ENCODE measurements at places on chromosomes 11 and 22.
A peak's percentile ranks its signal among the peaks of the same experiment; 100 is the strongest.

DNA sequence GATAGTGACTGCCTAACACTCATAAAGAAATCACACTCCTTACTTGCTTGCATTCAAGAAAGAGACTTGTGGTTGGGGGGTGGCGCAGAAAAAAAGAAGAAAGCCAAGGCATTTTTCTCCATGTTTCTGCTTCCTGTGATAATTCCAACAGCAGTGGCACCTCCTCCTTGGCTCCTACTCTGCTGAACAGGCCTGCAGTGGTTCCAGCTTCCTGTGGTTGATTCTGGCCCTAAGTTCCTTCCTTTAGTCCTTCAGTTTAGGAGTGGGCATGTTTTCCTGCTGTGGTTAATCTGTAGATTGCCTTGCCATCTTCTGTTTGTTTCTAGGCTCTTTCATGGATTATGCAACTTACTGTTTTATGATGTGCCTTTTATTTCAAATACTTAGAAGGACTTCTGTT is 940.4 kb downstream of the DLG2 start:
- no peak for DNase-seq

GRCh38 chr22:20926243-20926642 is 9.0 kb downstream of the CRKL start:
- DNase-seq, result no peak

- DNase-seq, result no peak
Measured at GRCh38 chr11:121253951-121254350, 38.6 kb upstream of the SC5D start.

DNA sequence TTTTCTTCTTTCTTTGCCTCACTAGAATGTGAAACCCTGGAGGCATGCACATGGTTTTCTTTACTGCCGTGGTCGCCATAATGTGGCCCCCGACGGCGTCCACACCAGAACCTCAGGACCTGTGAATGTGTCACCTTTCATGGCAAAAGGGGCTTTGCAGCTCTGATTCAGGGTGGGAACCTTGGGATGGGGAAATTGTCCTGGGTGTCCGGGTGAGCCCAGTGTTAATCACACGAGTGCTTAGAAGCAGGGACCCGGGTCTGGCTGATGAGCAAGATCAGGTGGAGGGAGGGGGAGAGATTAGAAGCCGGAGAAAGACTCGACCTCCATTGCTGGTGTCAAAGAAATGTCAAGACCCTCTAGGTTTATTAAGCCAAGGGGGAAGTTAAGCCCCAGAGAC is 74.7 kb upstream of the SHISAL1 start:
- DNase-seq, result no peak

- no peak for DNase-seq
Measured at GRCh38 chr11:32466279-32466915, 31.1 kb upstream of the WT1 start.

- DNase-seq, result no peak
Measured at GRCh38 chr11:128022007-128022368, 565.4 kb downstream of the ETS1 start.

- no peak for DNase-seq
Measured at GRCh38 chr11:86052693-86053641, 15.9 kb downstream of the PICALM start.

DNA sequence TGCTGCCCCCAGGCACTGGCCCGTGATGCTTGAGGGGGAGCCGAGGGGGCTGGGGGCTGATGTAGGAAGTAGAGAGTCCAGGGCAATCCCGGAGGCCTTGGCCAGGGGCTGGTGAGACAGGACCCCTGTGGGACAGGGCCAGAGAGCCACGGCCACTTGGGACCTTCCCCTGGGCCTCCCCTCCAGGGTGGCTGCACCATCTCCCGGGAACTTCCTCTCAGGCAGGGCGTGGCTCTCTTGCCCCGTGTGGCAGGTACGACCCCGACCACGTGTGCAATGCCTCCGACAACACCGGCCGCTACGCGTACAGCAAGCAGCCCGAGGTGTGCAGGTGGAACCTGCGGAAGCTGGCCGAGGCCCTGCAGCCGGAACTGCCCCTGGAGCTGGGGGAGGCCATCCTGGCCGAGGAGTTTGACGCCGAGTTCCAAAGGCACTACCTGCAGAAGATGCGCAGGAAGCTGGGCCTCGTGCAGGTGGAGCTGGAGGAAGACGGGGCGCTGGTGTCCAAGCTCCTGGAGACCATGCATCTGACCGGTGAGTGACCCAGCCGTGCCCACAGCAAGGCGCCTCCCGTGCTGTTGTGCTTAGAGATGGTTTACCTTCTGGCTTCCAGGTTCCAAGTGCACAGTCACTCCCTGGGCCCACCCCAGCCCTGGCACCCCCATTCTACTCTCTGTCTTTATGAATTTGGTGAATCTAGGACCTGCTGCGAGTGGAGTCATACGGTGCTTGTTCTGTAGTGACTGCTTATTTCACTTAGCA is 9.7 kb downstream of the SELENOO start:
- DNase-seq, result peak; percentile 9

All from GM12865 (cell line).